ENCODE measurements at places on chromosomes 2 and 18. TPM values are rescaled to one million over a fixed set of nuclear protein-coding genes. Genes with fewer than 3 reads are reported as not detected.

The DNPEP gene
- polyA plus RNA-seq = 48.3 TPM

The BCL11A gene
- polyA plus RNA-seq = 19.4 TPM

The ARHGAP25 gene
- polyA plus RNA-seq = 6.9 TPM

- no peak for DNase-seq
Observed at GRCh38 chr2:67281101-67281500, 116.0 kb upstream of the ETAA1 start.

GRCh38 chr2:182553483-182553882 lies 126.6 kb upstream of the PDE1A start:
- no peak for DNase-seq

GRCh38 chr18:57640749-57641148 lies 19.1 kb upstream of the NARS1 start:
- DNase-seq = no peak

- no peak for DNase-seq
Observed at GRCh38 chr18:60163622-60164021, 209.0 kb downstream of the MC4R start.

GRCh38 chr2:222320436-222321395 lies 21.9 kb upstream of the PAX3 start:
- DNase-seq = no peak

Data from right lung (tissue), 10 donors.